Upper lobe of left lung (tissue), 6 donors: ENCODE measurements at places on chromosomes 4 and X. TPM values are rescaled to one million over a fixed set of nuclear protein-coding genes. Genes with fewer than 3 reads are reported as not detected.

The SMR3B gene
- not detected for total RNA-seq

- H3K27ac ChIP-seq = no peak overlapping the region
- H3K4me3 ChIP-seq = no peak overlapping the region
- no peaks in the 10 kb centered on the region for H3K27me3 ChIP-seq
- DNase-seq = no peak
- H3K4me1 ChIP-seq = no peaks in the 10 kb centered on the region
Measured at GRCh38 chr4:51884055-51884454, 41.1 kb downstream of the DCUN1D4 start.

The GABRQ gene
- total RNA-seq = not detected

DNA sequence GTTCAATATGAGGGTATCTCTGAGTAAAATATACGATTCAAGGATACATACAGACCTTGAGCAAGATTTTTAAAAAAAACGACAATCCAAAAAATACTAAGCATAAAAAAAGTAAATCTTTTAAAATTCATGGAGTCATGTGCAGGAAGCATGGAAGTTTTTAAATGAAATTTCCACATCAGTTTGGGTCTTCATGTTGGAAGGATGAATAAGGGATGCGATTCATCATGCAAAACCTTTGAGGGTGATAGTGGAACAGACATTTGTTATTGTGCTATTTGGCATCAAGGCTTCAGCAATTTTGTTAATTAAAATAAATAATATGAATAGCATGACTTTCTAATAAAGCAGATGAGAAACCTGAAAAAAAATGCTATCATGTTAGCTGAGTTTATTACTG lies 815.0 kb upstream of the PCDH10 start:
- H3K4me1 ChIP-seq = no peaks in the 10 kb centered on the region
- no peak overlapping the region for H3K4me3 ChIP-seq
- H3K27me3 ChIP-seq = no peaks in the 10 kb centered on the region
- no peak for DNase-seq
- no peaks in the 10 kb centered on the region for H3K36me3 ChIP-seq

The EMCN gene
- 14.7 TPM for total RNA-seq
